Hepatic stellate cell (primary cell): ENCODE measurements at places on chromosomes 12 and 14.

GRCh38 chr14:71438684-71439083 lies 493.5 kb upstream of the RGS6 start:
- DNase-seq = no peak

DNA sequence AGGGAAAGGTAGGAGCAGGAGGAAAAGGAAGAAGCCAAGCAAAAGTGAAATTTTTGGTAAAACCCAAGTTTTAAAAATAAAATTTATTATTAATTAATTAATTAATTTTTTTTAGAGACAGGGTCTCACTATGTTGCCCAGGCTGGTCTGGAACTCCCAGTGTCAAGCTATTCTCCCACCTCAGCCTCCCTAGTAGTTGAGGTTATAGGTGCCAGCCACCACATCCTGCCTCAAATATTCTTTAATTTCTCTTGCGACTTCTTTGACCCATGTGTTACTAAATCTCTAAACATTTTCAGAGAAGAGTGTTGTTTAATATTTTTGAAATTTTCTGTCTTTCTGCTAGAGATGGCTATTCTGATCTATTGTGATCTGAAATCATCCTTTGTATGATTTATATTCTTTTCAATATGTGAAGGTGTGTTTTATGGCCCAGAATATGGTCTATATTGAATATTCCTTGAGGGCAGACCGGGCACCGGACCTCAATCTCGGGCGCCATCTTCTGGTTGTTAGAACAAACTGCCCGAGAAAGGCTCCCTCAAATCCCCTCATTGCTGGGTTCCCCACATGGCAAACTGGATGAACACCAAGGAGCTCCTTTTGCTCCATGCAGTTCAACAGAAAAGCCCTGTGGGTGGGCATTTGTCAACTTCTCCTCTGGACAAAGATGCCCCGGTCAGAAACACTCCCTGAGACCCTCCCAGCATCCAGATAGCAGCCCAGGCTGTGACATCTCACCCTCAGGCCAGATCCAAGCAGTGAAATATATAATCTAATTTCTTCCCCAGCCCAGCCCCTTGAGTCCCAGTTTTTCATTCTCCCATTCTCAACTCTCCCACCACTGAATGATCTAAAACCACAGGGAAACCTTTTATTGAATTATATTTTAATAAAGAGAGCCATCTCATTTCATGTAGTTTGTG lies 110.5 kb downstream of the ASCL4 start:
- peak; percentile 51 for DNase-seq

DNA sequence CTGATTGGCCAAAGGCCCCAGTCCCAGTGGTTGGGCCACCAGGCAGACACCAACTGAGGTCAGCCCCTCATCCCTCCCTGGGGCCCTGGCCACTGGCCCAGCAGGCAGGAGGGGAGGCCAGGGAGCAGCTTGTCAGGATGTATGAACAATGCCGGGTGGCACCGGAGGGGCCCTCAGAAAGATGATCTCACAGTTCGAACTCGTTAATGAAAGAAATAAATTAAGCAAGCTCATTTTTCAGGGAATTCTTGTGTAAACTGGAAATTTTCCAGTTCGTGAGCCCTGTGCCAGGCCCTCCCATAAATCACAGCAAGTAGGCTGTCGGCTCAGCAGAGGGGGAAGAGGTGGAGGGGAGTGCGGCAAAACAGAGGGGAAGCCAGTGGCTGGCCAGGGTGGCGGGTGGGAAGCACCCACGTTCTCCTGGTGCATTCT lies 177.0 kb upstream of the VASH1 start:
- DNase-seq = no peak

DNA sequence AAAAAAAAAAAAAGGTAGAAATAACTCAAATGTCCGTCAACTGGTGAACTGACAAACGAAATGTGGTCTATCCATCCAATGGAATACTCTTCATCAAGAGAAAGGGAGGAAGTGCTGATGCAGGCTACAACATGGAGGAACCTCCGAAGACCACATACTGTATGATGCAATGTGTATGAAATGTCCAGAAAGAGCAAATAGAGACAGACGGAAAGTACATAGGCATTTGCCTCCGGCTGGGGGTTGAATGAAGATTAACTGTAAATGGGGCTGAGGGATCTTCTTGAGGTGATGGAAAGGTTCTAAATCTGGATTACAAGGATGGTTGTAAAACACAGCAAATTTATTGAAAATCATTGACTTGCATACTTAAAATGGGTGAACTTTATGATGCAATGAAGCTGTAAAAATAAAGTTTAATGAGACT lies 35.4 kb downstream of the DLK1 start:
- DNase-seq = no peak

- DNase-seq = no peak
Measured at GRCh38 chr14:98118749-98119148, 1153.2 kb downstream of the BCL11B start.
